CD4-positive, CD25-positive, alpha-beta regulatory T cell (primary cell): ENCODE measurements at places on chromosomes 5 and 9.

GRCh38 chr5:111602817-111603445 lies 90.6 kb upstream of the STARD4 start:
- no peak for DNase-seq

- peak; percentile 9 for DNase-seq
Measured at GRCh38 chr5:116454417-116454927, 120.2 kb downstream of the SEMA6A start.

GRCh38 chr5:103785569-103785968 lies 223.0 kb upstream of the NUDT12 start:
- DNase-seq = no peak

GRCh38 chr5:85990998-85991397 lies 626.7 kb upstream of the COX7C start:
- DNase-seq = no peak

DNA sequence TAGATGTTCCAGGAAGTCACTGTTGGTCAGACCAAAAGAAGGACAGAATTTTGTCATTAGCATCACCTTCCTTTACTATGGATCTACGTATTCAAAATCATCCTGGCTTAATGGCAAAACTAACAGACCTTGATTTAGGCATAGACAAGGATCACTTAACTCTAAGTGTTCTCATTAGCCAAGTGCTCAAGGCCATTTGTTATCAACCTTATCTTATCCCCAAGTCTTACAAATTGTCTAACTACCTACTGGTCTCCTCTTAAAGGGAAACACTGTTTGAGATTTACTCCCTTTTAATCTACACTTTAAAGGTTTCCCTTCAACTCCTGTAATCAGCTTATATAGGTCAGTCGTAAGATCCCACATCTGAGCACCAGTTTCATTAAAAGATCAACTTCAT lies 1197.5 kb upstream of the C9orf72 start:
- no peak for DNase-seq
